Cardiac septum (tissue), 1 donor: ENCODE measurements at places on chromosomes 12 and 14. TPM values are rescaled to one million over a fixed set of nuclear protein-coding genes. Genes with fewer than 3 reads are reported as not detected.

- DNase-seq, result no peak
Measured at GRCh38 chr12:118055144-118055557, 5.8 kb downstream of the WSB2 start.

DNA sequence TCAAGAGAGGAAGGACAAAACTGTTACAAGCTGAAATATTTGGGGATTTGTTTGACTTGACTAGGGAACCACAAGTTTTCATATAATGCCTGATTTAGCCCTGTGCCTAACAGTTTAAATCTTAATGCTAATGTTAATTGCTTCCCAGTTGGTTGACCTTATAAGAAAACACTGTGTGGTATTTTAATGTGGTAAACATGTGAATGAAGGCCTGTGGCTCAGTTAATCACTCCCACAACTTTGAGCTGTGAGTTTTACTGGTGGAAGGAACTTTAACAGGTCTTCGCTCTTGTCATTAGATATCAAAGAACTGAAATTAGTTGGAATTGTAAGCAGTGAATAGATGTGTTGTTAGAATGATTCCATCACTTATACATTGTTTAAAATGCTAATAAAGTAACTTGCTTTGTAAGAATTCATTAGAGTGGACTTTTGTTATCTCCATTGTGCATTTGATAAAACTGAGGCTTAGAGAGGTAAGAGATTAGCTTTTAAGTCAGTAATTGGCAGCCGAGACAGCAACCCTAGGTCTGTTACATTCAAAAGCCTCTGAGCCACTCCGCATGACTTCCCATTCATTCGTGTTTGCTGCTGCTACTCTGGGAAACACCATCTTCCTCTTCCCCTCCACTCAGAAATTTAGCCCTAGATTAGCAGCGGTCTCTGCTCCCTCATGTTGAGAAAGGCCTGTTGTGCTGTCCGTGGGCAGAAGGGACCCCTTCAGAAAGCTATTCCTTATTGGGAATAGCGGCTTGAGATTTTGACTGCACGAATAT lies 1.0 kb upstream of the TBK1 start:
- no peak for DNase-seq

GRCh38 chr12:65568517-65568916 lies 255.8 kb upstream of the HMGA2 start:
- no peak for DNase-seq

GRCh38 chr12:129615001-129615400 lies 288.8 kb downstream of the TMEM132D start:
- no peak for DNase-seq

- DNase-seq, result no peak
Measured at GRCh38 chr12:112546996-112547395, 128.2 kb downstream of the PTPN11 start.

The HOXC4 gene
- not detected for total RNA-seq

The TAS2R31 gene
- total RNA-seq, result 2.1 TPM

DNA sequence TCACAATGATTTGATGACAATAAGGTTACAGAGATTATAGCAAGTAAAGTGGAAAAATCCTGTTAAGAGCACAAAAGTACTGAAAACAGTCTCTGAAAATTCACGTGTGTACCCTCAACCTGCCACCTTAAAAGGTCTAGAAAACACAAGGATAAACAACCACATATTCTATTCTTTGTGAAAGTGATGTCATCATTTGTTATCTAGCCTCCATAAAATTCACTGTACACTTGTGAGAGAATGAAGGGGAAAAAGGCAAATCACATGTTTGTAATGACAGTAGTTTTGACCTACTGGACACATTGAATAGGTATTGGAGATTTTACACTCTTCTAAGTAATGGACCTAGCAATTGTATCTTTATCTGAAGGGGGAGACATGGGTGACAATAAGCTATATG lies 4.0 kb downstream of the PTGDR start:
- no peak for DNase-seq

DNA sequence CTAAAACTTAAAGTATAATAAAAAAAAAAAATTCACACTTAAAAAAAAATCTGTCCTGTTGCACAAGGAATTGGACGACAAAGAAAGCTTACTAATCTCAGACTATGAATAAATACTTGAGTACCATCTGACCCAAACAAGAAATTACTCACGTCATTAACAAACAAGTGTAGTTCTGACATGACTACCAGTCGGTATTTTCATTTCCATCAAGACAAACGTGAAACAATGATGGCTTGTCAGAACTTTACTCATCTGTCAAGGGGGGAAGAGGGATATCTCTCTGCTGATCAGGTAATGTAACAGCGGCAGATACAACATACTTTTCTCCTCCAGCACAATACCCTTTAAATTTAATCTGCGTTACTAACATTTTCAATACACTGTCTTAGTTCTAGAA lies 78.3 kb downstream of the CDK17 start:
- no peak for DNase-seq

The USP44 gene
- 0.35 TPM for total RNA-seq

DNA sequence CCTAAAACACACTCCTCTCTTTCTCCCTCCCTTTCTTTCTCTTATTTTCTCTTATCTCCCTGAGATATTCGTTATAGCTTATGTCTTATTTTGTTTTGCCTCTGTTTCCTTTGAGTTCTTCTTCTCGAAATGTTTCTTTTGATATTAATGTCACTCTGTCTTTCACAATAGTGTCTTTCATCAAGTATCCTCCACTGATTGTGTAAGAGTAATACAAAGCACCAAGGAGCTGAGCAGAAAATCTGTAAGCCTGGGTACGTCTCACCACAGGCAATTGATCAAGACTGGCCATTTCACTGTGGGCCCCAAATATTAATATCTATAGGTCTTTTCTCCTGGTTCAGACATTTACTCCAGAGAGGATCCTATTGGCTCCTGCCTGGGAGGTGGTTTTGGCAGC lies 4.8 kb upstream of the LYZ start:
- DNase-seq, result no peak

DNA sequence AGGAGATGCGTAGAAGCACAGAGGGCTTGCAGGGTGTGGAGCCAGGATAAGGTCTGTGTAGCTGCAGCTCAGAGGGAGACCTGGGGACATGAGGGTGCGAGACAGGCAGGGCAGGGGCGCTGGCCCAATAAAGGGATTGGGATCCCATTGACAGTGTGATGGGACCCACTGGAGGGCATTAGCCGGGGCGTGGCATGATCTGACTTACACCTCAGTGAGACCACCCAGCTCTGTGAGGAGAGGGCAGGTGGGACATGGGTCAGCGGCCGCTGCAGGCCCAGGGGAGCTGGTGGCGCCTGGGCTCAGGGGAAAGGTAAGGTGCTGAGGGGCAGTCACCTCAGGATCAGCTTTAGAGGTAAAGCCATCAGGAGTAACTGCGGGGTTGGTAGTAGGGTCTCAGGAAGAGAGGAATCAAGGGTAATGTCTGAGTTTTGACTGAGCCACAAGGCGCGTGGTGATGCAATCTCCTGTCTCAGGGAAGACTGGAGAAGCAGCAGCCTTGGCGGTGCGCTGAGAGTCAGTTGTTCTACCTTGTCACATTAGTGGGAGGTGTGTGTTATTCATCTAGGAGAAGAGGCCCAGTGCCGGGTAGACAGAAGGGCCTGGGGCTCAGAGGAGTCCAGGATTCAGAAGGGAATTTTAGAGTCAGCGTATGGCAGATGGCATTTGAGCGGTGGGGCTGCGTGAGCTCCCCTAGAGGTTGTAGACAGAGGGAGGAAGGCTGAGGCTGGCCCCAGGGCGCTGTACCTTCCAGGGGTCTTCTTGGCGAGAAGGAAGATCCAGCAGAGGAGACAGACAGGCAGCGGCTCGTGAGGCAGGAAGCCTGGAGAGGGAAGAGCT lies 30.8 kb upstream of the BDKRB2 start:
- peak; percentile 65 for DNase-seq

DNA sequence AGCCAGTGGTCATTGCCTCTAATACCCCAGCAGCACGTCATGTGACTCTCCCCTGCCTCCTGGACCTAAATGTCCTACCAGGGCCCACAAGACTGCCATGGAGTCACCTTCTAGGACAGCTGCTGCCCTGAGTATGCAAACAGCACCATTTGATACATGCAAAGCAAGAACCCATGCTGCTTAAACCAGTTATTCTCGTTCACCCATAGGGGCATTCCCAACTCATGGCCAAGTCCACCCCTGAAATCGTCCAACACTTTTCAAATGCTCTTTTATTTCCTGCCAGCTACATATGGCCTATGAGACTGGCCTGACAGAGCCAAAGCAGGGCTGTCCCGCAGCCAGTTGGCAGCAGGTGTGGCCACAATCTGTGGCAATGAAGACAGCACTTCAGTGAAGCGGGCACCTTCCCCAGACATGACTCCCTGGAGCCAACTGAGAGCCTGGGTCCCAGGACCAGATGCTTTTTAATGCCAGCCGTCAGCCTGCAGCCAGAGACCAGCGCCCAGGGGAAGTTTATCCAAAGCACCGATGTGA lies 99.9 kb downstream of the BCAT1 start:
- no peak for DNase-seq

- DNase-seq, result no peak
Measured at GRCh38 chr12:95204141-95204866, 13.0 kb downstream of the FGD6 start.

DNA sequence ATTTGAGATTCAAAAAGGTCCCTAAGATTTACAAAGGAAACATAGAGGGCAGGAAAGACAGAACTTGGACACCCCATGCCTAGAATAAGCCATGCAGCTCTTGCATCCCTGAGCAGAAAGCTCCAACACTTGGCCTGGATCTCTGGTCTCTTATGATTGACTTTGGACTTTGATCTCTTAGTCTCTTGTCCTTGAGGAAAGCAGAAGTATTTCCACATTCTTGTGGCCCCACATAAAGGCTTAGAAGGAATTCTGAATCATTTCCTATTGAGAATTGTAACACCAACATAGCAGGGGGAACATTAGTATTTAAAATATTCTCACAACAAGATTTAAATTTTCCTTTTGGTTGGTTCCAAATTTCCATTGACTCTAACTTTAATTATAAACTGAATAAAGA lies 283.7 kb upstream of the PRKD1 start:
- no peak for DNase-seq

- DNase-seq, result no peak
Measured at GRCh38 chr12:114938487-114939210, 254.7 kb upstream of the TBX3 start.

GRCh38 chr14:95524706-95525512 lies 8.5 kb upstream of the SYNE3 start:
- DNase-seq, result no peak

The LBHD2 gene
- total RNA-seq, result not detected

DNA sequence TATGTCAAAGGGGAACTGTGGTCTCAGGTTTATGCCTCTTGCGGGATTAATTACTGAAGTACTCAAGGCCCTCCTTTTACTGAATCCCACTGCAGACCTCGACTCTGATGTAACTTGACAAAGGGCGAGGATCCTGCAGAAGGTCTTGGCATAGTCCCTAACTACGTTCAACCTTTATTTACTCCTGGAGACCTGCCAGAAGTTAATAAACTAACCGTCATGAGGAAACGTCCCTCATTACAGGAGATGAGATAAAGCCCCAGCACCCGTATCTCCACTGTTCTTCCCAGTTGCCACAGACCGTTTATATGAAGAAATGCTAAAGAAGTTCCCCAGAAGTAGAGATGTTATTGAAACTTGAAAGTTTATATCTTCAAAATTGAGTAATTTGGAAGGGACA lies 190.9 kb downstream of the ETV6 start:
- no peak for DNase-seq

The CYP46A1 gene
- 5.5 TPM for total RNA-seq

DNA sequence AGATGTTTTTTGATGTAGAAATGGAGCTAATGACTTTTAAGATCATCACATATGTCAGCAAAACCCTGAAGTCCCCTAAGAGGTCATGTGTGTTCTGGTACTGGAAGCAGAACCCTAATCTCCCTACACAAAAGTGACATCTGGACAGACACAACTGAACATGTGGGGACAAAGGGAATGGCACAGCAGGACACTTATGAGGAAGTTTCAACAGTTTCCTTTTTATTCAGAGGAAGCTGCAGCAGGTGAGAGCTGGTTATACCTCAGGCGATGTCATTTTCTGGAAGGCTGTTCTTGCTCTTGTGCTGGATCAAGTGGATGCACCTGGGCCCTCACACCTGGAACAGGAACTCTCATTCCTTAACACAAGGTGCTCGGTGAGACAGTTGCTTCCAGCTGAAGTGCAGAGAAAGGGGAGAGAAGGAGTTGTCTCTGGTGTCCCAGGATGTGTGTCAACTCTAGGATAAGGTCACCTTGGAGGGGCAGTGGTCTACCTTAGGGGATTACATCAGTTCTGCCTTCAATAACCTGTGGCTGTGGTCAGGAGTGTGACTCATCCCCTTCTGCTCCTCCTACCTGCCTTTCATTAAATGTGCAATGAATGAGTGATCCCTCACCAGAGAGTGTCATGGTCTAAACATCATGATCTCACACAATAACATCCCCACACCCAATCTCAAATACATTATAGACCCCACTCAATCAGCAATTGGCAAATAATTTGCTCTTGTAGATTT lies 463.4 kb downstream of the TMEM121 start:
- no peak for DNase-seq

DNA sequence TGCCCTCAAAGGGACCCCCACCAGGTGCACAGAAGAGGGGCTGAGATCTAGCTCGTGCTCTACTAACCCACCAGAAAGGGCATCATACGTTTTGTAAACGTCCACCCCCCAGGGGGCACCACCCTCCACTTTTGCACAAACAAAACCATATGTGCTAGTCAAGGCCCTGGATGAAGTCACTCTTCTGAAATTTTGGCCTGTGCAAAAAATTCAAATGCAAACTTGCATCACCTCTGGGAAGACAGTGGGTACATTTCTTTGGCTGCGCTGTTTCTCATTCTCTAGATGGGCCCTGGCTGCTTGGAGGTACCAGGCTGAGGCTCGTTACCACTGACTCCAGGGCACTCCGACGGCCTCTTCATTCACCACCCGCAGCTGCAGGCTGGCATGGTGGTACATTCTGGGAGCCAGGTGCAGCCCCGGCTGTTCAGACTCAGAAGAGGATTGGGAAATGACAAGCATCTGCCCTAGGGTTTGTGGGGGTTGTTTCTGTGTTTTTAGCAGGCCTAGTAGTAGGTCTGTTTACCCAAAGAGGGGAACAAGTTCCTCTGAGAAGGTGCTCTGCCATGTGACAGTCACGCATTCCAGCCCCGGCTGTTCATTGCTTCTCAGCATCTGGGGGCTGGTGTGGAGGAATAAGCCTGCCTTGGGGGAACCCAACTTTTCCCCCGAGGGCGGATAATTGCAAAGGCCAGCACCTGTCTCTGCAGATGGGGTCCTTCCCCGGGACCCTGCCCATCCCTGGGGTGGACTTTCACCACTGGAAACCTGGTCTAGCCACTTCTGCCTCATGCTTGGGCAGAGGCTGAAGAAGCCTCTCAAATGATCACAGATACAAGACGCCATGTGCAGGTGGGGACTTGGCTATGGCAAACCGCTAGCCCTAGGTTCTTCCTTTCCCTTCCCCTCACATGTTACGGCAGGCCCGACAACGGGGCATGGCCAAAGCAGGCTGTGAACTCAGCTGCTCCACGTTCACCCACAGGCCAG lies 147.6 kb downstream of the DPF3 start:
- peak; percentile 66 for DNase-seq

- no peak for DNase-seq
Measured at GRCh38 chr12:3300833-3301401, 190.1 kb upstream of the PRMT8 start.

GRCh38 chr14:100662879-100663760 lies 63.6 kb upstream of the DLK1 start:
- DNase-seq, result no peak

The LTBR gene
- 29.4 TPM for total RNA-seq
